ENCODE measurements at places on chromosomes 2 and 18. TPM values are rescaled to one million over a fixed set of nuclear protein-coding genes. Genes with fewer than 3 reads are reported as not detected.

DNA sequence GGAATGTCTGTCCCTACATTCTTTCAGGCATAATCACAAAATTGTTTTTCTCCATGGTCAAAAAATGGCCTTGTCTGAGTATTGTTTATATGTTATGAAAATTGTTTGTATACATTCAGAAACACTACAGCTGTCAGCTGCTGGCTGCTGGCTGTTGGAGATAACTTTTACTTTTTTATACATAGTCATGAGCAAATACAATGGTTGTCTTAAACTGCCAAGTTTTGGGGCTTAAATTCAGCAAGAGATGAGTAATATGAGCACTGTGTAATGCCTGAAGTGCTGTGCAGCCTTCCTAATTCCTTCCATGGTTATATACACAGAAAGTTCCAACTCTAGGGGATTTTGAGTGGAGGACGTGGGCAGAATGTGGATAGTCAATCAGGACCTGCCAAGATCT is 168.9 kb upstream of the RMP24 start:
- no peak for DNase-seq

Gene SP5
- total RNA-seq = 3.6 TPM

Gene IL18R1
- total RNA-seq = 11.0 TPM

Gene PLGLB1
- total RNA-seq = 2.0 TPM

Gene NT5DC4
- total RNA-seq = 0.23 TPM
